CD8-positive, alpha-beta memory T cell (primary cell): ENCODE measurements at places on chromosomes 1 and 21. TPM values are rescaled to one million over a fixed set of nuclear protein-coding genes. Genes with fewer than 3 reads are reported as not detected.

TTC34 gene
- 1.1 TPM for total RNA-seq

DNA sequence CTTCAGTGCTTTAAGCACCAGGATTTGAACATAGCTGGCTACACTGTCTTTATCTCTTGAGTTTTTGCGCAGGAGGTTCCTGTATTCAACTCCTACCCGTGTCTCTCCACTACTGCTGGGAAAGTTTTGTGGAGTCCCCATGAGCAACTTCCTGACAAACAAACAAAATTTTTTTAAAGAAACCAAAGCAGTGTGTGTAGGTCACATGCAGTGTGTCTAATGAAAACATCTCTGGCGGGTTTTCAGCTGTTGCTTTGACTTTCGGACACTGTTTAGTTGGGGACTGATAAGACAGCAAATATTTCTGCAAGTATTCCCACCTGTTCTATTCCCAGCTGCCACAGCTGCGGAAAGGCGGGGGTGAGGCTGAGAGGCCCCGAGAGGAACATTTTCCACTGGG is 2.0 kb downstream of the PSEN2 start:
- no peak overlapping the region for H3K27ac ChIP-seq
- no peak overlapping the region for H3K4me3 ChIP-seq
- no peaks in the 10 kb centered on the region for H3K36me3 ChIP-seq
- DNase-seq: no peak

- no peak overlapping the region for H3K4me3 ChIP-seq
- H3K36me3 ChIP-seq: peaks cover 16% of the 10 kb centered on the region
- H3K27ac ChIP-seq: no peak overlapping the region
- no peak for DNase-seq
- no peaks in the 10 kb centered on the region for H3K27me3 ChIP-seq
Measured at GRCh38 chr1:219988387-219988786, 57.9 kb downstream of the EPRS1 start.

GRCh38 chr1:40646315-40646714 is 19.2 kb downstream of the RIMS3 start:
- no peaks in the 10 kb centered on the region for H3K36me3 ChIP-seq
- H3K4me1 ChIP-seq: no peaks in the 10 kb centered on the region
- no peak overlapping the region for H3K4me3 ChIP-seq
- no peaks in the 10 kb centered on the region for H3K27me3 ChIP-seq
- H3K27ac ChIP-seq: no peak overlapping the region

- peaks cover 10% of the 10 kb centered on the region for H3K27me3 ChIP-seq
- no peak for DNase-seq
- peaks cover 23% of the 10 kb centered on the region for H3K36me3 ChIP-seq
- no peak overlapping the region for H3K4me3 ChIP-seq
- H3K27ac ChIP-seq: no peak overlapping the region
Measured at GRCh38 chr1:39737546-39738169, 1.0 kb upstream of the PPIE start.

DNA sequence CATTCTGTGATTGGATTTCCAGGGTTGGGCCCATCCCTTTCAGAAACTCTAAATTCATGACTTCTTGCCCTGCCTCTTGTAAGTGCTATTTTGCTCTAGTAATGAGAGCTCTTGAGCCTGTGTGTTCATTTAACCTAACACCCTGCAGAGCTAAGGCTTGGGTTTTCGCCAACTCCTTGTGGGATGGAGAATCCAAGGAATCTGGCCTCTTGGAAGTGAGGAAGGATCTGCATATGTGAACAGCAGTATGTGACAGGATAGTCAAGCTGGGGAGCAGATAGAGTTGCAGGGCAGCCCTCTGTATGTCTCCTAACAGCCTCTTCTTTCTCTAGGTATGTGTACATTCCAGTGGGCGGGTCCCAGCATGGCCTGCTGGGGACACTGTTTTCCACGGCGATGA is 258.9 kb downstream of the HHAT start:
- H3K27ac ChIP-seq: no peak overlapping the region
- no peak for DNase-seq
- no peak overlapping the region for H3K4me3 ChIP-seq
- H3K4me1 ChIP-seq: no peaks in the 10 kb centered on the region

DNA sequence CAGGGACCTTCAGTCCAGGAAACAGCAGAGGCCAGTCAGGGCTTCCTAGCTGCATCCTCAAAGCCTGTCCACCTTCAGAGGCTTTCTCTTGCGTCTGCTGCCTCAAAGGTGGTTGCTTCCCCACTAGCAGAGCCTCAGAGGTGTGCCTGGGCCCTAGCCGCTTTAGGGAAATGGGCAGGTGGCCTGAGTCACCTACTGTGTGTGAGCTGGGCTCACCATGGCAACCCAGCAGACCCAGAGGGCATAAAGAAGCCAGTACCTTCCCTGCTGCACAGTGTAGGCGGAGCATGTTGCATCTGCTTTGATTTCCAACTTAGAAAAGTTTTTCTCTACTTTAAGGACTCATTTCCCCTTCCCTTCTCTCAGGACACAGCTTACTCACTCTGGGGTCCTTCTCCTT is 12.5 kb downstream of the SLC9A1 start:
- H3K27ac ChIP-seq: no peak overlapping the region
- H3K4me1 ChIP-seq: peaks cover 35% of the 10 kb centered on the region
- no peaks in the 10 kb centered on the region for H3K36me3 ChIP-seq
- no peaks in the 10 kb centered on the region for H3K27me3 ChIP-seq
- DNase-seq: no peak
- no peak overlapping the region for H3K4me3 ChIP-seq

S100A2 gene
- total RNA-seq: 1.1 TPM

AMY2A gene
- not detected for total RNA-seq

- peaks cover 25% of the 10 kb centered on the region for H3K4me1 ChIP-seq
- no peaks in the 10 kb centered on the region for H3K36me3 ChIP-seq
- no peak overlapping the region for H3K4me3 ChIP-seq
Measured at GRCh38 chr1:167555971-167556714, 2.6 kb upstream of the CREG1 start.

GRCh38 chr1:6126521-6127067 is 53.5 kb downstream of the CHD5 start:
- H3K4me3 ChIP-seq: no peak overlapping the region
- no peaks in the 10 kb centered on the region for H3K36me3 ChIP-seq
- H3K27ac ChIP-seq: no peak overlapping the region
- peak; percentile 30 for DNase-seq

- DNase-seq: no peak
- H3K4me1 ChIP-seq: no peaks in the 10 kb centered on the region
- no peak overlapping the region for H3K4me3 ChIP-seq
- no peak overlapping the region for H3K27ac ChIP-seq
Measured at GRCh38 chr1:205963352-205964155, 20.3 kb upstream of the SLC26A9 start.

- H3K27ac ChIP-seq: no peak overlapping the region
- H3K4me1 ChIP-seq: no peaks in the 10 kb centered on the region
- H3K27me3 ChIP-seq: no peaks in the 10 kb centered on the region
- no peak for DNase-seq
- H3K36me3 ChIP-seq: no peaks in the 10 kb centered on the region
- no peak overlapping the region for H3K4me3 ChIP-seq
Measured at GRCh38 chr1:69433073-69433472, 134.6 kb upstream of the LRRC7 start.

GRCh38 chr1:231836227-231836893 is 209.8 kb downstream of the DISC1 start:
- H3K36me3 ChIP-seq: no peaks in the 10 kb centered on the region
- no peak overlapping the region for H3K4me3 ChIP-seq
- H3K27ac ChIP-seq: no peak overlapping the region
